ENCODE measurements at places on chromosomes 7 and 10.

GRCh38 chr7:99739699-99740572, 4.9 kb upstream of the CYP3A7 start:
- no peak for DNase-seq

GRCh38 chr7:22647451-22648257, 79.3 kb upstream of the IL6 start:
- DNase-seq, result no peak

DNA sequence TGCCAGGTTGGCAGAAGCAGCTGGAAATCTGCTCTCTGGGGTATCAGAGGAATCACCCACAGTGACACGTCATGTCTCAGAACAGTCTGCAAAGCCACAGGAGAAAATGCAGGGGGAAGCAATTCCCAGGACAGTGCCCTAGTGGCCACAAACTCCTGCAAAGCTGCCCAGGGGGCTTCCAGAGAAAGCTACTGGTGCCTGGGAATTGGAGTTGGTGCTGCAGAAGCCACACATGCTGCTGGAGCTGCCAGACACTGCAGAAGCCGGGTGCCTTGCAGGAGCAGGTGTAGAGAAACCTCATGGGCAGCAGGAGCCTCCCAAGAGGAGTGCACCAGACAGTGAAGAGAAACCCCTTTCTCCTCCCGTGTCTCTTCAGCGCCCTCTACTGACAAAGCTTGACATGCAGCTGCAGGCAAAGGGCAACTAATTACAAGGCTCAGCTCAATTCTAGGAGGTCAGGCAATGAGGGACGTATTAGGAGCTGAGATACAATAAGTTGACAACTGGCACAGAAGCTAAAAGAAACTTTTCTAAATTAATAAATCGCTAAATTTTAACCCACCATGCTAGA, 30.2 kb upstream of the NUB1 start:
- no peak for DNase-seq

DNA sequence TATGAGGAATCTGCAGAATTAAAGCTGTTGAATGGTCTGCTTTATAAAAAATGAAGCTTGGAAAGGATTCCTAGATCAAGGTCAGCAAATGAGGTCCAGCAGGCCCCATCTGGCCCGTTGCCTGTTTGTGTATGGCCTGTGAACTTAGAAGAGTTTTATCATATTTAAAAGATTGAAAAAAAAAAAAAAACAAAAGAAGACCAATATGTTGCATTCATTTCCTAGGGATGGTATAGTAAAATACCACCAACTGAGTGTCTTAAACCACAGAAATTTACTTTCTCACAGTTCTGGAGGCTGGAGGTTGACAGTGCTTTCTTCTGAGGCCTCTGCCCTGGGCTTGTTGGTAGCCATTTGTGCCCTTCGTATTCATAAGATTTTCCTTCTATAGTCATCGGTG, 109.2 kb downstream of the PPP1R3A start:
- DNase-seq, result no peak

DNA sequence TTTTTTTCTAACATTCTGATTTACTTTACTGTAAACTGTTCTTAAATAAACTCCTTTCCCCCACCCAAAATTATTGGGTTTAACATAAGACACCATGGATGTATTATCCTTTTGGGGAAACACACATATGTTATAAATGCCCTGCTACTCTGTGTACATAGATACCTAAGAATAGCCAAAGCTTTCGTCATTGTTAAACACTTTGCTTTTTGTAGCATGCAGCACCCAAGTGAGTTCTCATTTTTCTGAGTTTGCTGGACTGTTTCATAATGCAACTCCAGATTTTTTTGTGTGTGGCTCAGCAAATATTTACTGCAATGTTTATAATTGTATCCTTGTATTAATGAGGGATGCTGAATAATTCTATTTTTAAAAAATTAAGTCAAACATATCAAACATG, 86.9 kb downstream of the VTI1A start:
- DNase-seq, result no peak

DNA sequence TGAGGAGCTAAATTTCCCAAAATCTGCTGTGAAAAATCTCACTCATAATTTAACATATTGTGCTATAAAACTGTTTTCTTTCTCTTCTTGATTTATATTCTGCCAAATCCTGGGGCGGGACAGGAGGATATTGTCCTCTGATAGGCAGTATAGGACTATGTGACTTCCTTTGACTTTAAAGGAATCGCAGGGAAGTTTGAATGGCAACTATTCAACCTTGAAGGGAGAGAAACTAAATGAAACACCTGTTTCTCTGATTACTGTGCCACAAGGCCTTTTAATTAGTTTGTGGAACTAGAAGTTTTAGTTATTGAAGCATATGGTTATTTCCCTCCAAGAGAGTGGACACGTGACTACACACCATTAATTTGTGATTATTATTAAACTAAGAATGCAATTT, 607.4 kb downstream of the GATA3 start:
- DNase-seq, result no peak

DNA sequence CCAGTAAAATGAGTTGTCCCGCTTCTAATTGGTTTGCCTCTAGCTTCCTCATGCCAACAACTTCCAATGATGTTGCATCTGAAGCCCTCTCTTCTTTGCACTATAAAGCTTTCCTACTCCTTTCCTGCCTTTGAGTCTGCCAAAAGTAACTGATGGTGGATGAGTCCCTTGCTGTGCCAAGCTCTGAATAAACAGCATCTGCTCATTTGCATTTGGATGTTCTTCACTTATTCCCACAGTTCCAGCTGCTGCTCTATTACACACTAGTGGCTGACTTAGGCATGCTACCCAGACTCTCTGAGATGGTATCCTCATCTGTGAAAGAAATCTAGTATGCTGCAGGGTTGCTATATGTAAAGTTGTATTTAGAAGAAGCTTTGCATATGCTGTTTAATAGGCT, 24.9 kb downstream of the SFR1 start:
- no peak for DNase-seq

DNA sequence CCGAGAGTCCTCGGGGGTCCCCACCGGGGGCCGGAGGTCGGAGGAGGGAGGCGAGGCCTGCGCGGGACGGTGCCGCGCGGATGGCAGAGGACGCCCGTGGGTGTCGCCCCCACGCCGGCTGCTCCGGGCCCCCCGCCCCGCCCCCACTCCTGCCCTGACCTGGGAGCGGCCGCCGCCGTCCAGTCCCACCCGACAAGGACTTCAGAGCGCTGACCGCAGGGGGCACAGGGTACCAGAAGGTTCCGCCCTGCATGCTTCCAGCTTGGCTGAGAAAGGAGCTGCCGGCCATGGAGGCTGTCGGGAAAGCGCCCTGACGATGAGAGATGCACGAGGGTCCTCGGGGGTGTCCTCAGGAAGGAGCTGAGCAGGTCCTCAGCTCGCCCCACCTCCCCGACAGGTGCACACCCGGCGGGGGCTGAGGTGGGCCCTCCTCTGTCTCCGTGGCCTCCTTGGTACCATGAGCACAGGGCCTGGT, 57.0 kb upstream of the DNAJB6 start:
- no peak for DNase-seq

DNA sequence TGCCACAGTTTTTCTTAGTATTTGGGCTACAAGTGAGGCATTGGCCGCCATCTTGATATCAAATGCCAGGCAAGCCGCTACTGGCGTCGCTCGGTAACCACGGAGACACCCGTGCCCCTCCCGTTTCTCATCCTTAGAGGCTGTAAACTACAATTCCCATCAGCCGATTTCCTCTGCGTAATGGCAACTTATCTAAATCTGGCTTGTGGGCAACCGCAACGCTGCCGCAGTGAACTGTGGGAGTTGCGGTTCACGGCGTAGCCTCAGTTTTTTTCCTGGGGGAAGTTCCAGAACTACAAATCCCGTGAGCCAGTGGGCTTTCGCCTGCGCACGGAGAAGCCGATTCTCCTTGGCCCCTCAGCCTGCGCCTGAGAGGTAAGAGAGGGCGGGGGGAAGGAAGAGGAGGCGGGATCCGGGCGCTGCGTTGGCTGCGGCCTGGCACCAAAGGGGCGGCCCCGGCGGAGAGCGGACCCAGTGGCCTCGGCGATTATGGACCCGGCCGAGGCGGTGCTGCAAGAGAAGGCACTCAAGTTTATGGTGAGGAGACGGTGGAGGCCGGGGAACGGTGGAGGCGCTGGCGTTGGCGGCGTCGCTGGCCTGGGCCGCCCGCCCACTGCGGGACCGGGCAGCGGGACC, at the start of gene BTRC:
Gene BTRC (plus strand): TSS at position 474 of the 636 bp plus-strand sequence. CDS start 16 bp downstream, at position 490.
- peak; percentile 98 for DNase-seq

DNA sequence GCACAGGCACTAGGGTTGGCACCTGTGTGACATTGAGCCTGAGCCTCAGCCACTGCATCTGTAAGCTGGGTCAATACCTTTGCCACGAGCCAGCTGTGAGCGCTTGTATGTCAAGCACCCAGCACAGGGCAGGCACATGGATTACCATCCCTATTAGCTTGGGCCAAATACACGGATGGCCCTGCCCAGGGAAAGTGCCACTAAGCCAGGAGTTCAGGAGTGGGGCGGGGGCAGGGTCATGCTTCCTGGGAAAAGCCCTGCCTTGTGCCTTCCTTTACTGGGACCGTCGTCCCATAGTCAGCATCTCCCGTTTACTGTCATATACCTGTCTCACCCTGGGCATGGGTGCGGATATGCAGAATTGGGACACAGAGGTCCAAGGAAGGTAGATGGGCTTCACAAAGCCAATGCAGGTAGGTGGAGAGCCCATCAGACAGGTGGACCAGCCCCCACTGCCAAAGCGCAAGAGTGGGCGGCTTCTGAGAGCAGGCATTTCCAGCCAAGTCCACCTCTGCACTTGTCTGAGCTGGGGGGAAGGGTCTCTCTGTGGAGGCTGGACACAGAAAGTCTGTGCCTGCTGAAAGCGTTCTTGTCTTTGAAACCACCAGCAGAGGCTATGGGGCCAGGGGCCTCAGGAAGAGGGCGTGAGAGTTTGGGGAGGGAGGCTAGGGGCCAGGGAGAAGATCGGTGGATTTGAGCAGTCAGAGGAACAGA, 72.6 kb downstream of the VWA2 start:
- no peak for DNase-seq

DNA sequence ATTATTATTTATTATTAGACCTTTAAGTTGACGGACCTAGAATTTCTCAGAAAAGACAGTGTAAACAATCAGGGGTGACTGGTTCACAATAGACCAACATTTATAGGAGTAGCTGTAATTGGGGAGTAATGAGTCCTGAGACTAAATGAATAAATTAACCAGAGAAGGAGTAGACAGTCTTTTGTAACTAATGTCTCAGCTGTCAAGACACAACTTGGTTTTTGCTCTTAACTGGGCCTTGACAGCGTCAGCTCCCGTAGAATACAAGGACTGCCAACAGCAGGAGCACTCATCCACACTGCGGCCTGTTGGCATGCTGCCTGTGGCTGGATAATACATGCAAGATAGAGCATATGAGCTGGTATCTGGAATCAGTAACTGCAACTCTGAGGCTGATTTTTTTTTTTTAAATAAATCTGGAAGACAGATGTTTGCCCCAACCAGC, 123.9 kb downstream of the CACNA2D1 start:
- DNase-seq, result no peak

DNA sequence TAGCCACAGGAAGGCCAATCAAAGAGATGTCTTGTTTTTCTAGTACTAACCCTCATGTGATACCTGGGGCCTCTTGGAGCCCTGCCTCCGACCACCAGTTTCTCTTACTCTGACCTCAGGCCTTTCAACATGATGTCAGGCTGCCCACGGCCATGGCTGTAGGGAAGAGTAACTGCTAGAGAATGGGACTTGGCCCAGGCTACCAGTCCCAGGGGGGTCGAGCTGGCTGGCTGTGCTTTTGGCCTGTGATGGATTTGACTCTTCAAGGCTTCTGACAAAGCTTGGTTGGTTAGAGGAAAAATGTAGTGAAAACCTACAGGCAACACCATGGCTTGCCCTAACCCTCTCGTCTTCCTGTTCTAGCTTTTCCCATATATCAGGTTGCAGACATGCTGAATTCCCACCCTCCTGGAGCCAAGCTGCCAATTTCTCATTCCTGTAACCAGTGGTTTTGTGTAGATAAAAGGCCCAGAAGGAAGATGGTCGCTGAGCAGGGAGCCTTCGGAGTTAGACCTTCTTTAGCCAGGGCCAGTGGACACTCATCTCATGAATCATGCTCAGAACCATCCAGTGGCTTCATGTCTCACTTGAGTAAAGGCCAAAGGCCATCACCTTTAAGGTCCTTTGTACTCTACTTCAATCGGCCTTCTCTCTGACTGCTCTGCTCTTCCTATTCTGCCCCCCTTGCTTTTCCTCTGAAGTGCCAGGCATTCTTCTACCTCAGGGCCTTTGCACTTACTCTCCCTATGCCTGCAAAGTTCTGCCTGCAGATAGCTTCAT, 19.7 kb downstream of the SUFU start:
- DNase-seq, result no peak

- no peak for DNase-seq
Measured at GRCh38 chr7:14841869-14842268, 60.7 kb downstream of the DGKB start.

DNA sequence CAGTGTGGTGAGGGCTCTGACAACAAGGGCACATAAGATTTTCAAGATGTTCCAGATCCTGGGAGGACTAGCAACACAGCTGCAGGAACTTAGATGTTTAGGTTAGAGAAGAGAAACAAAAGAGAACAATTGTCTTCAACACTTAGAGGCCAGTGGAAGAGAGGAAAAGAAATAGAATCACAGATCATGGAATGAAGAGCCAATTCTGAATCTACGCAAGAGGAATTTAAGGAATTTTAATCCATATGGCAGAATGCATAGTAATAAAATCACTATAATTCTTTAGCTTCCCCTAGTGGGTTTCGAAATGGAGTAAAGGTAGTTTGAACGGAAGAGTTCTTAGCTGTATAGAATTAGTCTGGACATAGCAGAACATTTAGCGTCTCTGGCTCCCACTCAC, 114.6 kb upstream of the LRRTM3 start:
- no peak for DNase-seq

DNA sequence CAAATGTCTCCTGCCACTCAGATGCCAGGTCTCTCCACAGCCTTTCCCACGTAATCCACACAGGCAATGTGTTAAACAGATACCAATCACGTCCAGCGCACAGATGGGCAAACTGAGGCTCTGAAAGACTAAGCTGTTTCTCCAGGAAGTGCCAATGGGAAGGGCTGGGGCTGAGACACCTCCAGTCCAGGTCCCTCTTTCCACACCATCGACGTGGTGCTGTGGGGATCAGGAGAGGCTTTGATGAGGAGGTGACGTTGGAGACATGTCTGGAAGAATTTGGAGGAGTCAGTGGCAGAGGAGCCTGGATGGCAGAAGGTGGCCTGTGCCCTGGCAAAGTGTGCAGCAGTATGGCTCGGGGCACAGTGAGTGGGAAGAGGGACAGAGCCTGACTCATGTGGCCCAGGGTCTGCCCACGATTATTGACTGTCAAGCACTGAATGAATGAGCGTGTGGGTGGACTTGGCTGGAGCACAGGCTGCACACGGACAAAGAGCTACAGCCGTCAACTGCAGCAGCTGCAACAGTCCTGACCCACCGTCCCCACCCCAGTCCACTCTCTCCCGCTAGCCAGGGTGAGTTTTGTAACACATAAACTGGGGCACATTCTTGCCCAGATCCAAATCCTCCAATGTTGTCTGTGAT, 40.8 kb upstream of the HSPA12A start:
- DNase-seq, result no peak

Data from epithelial cell of prostate (primary cell).